ENCODE measurements at places on chromosomes 1 and 21.
A peak's percentile ranks its signal among the peaks of the same experiment; 100 is the strongest.

GRCh38 chr1:111221633-111222291 is 5.8 kb upstream of the CHI3L2 start:
- DNase-seq, result no peak

DNA sequence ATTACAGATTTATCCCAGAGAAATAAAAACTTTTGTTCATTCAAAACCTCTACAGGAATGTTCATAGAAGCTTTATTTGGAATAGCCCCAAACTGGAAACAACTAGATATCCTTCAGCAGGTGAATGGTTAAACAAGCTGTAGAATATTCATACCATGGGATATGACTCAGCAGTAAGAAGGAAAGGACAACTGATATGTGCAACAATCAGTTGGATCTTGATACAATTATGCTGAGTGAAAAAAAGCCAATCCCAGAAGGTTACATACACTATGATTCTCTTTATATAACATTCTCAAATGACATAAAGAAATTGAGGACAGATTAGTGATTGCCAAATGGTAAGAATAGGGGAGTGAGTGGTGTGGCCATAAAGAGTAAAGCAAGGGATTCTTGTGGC is 376.7 kb downstream of the S1PR1 start:
- DNase-seq, result peak; percentile 13

DNA sequence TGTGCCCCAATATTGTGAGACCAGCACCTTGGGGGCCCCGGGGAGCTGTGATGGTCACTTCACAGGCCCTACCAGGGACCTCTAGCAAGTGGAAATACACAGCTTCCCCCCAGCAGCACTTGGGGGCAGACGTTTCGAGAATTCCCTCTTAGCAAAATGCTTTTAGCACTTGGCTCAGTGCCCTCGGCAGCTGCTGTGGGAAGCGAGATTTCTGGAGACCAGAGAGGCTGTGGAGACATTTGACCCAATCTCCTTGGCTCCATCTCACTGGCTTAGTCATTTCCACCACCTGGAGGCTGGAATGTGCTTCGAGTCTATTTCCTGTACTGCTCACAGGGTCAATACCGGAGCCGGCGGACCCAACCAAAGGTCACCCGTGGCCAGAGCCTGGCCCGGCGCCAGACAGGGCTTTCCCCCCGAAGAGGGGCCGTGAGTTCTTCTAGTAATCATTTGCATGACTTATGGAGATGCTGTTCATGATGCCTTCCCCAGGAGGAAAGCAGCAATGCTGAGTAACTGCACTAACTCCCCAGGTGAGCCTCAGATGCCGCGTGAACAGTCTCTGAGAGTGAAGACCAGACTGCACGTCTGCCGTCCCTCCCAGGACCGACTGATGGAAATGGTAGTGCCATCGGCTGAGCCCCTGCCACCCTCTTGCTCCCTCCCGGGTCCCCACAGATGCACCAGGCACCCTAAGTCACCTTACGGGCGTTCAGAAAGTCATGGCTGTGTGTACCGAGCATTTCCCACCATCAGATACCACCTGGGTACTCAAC is 4.4 kb upstream of the C2CD2 start:
- peak; percentile 82 for DNase-seq

DNA sequence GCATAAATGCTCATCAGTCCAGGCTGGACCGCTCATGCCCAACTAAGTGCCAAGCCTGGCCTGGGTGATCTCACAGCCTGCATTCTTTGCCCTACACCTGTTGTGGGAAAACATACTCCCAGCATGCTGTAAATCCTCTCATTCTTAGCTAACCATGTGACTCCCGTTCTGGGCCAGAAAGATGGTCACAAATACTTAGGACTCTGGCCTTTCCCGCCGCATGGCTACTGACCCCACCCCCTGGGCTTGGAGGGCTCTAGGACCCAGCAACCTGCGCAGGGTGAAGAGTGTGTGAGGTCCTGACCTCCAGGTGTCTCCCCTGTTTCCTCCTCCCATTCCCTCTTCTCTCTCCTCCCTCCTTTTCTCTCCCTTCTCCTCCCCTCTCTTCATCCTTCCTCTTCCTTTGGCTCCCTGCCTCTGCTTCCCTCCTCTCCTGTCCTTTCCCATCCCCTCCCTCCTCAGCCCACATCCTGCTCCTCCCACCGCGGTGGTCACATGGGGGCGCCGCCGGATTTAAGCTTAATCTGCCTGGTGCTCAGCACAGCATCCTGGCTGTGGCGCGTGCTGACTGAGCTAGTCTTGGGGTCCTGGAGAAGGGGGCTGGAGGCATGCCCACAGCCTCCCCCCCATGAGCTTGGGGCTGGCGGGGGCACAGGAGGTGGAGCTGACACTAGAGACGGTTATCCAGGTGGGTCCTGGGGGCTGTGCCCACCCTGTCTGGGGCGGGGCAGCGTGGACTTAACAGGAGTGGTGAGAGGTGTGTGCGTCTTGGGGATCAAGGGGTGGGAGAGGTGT is at the start of gene CROCC:
Gene CROCC, plus strand, starts transcription at position 541 of the 795 bp plus-strand sequence. Its CDS starts 88 bp downstream, at position 629.
- peak; percentile 76 for DNase-seq

- DNase-seq, result no peak
These were observed 2.4 kb downstream of the LSS start for GRCh38 chr21:46226146-46226545.

- no peak for DNase-seq
These were observed 99.0 kb downstream of the KCNK2 start for GRCh38 chr1:215181518-215181917.

GRCh38 chr1:221015159-221015790 is 136.0 kb downstream of the HLX start:
- no peak for DNase-seq

DNA sequence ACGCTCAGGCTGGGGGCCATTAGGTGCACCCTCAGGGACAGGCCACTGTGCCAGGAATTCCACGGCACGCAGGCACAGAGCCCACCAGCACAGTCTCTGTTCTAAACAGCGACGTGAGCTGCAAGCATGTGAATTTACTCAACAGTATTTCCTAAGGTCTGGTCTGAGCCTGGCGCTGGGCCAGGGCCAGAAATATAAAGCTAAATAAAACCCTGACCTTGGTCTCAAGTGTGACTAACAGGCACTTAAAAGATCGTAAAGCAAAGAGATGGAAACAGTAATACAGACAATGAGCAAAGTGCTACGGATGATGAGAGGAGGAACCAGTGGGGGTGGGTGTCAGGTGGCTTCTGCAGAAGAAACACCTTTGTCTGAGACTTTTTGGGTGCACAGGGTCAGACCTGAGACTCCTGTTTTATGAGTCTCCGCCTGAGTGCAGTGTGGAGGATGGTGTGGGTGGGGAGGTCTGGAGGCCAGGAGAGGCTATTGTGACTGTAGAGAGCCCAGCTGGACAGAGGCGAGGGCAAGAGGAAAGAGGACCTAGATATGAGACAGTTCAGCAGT is 53.4 kb upstream of the EDN2 start:
- DNase-seq, result peak; percentile 70

Measured in astrocyte of the hippocampus (primary cell).